ENCODE measurements at places on chromosomes 2 and 18.

GRCh38 chr2:102736410-102737409 is 25.1 kb upstream of the TMEM182 start:
- DNase-seq, result peak; percentile 81

GRCh38 chr2:203626952-203627681 is 79.3 kb upstream of the CD28 start:
- no peak for DNase-seq

- no peak for DNase-seq
Measured at GRCh38 chr2:240353086-240353798, 82.2 kb upstream of the GPC1 start.

DNA sequence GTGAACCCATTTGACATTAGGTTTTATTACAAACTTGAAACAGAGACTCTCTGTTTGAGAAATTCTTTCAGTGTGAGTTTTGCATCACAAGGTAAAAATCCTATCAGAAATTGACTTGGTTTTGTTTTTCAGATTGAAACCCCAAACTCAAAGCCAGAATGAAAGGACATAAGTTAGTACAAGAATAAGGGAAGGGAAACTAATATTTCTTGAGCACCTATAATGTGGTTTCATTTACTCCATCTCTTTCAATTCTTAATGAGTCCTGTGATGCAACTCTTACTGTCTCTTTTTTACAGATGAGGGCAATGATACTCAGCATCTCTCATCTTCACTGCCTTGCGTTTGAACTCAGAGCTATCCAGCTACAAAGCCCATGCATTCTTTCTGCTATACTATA is 210.0 kb upstream of the SIX3 start:
- DNase-seq, result no peak

GRCh38 chr2:98773907-98774306 is 43.0 kb upstream of the MGAT4A start:
- DNase-seq, result no peak

DNA sequence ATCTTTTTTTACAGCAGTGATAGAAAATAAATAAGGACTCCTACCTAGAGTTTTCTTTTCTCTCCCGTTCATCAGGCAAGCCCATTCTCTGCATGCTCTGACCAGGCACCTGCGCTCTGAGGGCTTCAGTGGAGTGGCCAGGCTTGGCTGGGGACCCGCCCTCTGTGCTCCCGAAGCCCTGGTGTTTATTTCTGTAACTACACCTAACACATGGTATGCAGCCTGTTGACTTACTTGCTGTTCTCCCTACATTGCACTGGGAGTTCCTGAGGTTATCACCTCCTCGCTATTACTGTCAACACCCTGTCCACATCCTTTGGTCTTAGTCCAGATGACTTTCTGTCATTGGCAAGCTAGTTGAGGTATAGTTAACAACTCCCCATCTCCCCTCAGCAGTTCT is 317.7 kb downstream of the LPIN1 start:
- DNase-seq, result peak; percentile 7

DNA sequence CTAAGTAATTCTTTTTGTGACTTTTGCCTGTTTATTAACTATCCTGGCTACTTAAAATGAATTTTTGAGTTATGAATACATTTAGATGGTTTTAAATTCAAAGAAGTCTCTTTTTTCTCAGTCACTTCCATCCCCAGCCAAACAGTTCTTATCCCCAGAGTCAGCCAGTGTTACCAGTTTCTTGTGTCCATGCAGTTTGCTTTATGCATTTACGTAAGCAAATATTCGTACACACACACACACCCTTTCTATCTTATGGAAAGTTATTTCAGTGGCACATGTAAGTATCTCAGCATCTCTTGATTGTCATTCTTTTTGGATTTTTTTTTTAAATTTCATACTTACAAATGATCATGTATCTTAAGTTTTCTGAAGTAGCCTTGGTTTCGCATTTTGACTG is 113.2 kb downstream of the NEDD4L start:
- no peak for DNase-seq

GRCh38 chr2:200077210-200077650 is 121.8 kb downstream of the MAIP1 start:
- DNase-seq, result no peak

DNA sequence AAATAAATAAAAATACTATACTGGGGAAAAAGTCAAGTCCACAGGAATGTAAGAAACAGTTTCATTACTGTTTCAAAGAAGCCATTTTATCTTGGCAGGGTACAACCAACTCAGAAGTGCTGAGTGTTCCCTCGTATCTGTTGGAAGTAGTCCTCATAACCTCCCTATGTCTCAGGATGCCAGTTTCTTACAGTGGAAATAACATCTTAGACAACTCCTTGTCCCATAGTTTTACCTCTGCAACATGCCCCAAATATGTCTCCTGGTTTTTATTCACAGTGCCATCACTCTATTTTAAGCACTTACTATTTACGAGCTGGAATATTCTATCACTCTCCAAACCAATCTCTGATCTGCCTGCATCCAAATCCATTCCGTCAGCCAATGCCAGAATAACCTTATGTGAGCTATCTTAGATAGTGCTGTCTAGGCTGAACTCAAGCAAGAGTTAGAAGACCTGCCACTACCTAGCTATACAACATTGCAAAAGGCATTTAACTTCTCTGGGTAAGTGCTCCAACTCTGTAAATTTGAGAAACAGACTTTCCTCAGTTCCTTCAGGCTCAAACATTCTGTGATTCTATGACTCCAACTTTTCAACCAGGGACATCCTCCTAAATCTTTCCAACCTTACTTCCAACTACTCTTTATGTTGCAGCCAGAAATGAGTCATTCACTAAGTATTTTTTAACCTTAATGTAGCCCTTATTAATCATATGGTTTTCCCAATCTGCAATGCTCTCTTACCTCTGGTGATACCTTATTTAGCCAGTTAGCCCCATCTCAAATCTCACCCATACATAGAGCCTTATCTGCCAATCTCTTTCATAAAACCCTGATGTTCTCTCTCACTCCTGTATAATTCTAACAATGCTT is 66.7 kb downstream of the RTN4 start:
- no peak for DNase-seq

- DNase-seq, result no peak
Measured at GRCh38 chr2:86477349-86477748, 36.2 kb downstream of the KDM3A start.

- no peak for DNase-seq
Measured at GRCh38 chr2:1603521-1603920, 140.8 kb downstream of the PXDN start.

DNA sequence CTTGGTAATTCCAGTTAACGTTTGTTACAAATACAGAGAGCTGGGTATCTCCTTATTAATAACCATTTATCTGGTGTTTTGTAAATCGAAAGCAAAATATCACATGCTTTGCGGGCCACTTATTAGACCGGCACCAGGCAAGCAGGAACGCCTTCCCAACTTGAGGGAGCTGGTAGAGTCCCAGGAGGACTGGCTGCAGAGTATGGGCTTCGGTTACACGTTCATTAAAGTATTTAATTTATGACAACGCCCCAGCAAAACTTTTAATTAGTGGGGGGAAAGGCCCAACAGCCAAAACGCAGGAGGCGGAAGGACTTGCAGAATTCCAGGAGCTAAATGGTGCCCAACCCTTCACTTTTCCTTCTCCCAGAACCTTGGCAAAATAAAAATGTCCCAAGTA is 3.7 kb downstream of the SMAD7 start:
- DNase-seq, result no peak

GRCh38 chr2:42792087-42792582 is 248 bp downstream of the HAAO start:
- no peak for DNase-seq

DNA sequence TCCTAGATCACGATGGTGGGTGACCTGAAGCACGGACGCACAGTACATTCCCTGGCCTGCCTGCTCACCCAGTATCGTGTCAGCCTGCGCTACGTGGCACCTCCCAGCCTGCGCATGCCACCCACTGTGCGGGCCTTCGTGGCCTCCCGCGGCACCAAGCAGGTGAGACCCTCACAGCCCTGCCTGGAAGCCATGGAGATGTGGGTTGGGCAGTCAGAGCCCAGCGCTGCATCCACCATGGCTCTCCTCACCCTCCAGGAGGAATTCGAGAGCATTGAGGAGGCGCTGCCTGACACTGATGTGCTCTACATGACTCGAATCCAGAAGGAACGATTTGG is 20.3 kb downstream of the SLC30A3 start:
- DNase-seq, result no peak

DNA sequence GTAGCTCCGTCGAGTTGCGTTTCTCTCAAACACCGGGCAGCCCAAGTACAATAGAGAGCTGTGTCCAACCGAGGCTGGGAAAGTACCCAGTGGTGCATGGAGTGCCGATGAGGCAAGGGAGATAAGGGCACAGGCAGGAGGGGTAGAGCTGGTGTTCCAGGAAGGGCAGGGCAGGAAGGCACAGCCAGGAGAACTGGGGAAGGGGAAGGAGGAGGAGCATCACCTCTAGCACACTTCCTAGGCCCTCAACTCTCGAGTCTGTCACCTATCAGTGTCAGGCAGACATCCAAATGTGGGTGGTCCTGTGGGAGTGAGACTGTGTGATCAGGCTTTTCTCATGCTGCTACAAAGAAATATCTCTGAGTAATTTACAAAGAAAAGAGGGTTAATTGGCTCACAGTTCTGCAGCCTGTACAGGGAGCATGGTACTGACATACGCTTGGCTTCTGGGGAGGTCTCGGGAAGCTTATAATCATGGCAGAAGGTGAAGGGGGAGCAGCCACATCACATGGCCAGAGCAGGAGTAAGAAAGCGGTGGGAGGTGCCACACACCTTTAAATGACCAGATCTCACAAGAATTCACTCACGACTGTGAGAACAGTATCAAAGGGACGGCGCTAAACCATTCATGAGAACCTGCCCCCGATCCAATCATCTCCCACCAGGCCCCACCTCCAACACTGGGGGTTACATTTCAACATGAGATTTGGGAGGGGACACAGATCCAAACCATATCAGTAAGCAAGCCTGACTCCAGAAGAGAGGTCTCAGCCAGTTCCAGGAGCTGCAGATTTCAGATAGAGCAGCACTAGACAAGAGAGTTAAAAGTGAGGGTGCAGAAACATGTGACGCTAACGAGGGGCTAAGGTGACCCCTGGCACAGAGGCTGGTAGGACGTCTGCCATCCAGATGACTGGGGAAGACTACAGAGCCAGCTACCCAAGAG is 75.7 kb downstream of the MBOAT2 start:
- no peak for DNase-seq

- DNase-seq, result no peak
Measured at GRCh38 chr2:106708209-106708608, 177.8 kb downstream of the ST6GAL2 start.

- DNase-seq, result no peak
Measured at GRCh38 chr2:57343391-57344006, 703.1 kb upstream of the VRK2 start.

DNA sequence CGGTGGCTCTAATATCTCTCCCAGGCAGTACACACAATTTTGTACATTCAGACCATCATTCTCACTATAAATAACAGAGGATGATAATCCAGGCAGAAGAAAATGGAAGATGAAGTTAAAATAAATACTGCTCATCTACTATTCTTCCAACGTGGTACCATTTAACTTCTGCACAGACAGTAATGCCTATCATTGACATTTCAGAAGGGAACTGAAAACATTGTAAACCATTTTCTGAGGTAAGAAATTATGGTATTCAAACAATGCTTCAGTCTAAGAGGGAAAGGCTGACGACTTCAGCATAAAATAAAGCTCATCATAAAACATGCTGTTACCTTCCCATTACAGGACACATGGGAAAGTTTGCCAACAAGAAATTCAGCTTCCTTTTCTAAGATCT is 814.4 kb downstream of the NR4A2 start:
- DNase-seq, result no peak

DNA sequence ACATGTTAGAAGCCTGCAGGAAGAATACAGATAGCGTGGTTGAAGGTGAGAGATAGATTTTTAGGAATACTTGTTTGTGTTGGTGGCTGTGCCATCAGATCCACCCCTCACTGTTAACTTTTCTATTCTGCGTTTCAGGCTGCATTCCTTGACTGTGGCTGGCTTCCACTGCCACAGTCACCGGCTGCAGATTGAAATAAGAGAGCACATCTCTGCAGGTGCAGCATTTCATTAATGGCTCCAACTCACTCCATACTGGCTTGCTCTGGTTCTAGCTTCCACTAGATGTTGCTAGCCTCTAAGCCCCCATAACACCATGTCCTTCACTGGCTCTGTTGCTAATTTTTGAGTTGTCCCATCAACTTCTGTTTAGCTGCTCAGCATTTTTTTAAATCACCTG is 286.5 kb downstream of the CPS1 start:
- no peak for DNase-seq

DNA sequence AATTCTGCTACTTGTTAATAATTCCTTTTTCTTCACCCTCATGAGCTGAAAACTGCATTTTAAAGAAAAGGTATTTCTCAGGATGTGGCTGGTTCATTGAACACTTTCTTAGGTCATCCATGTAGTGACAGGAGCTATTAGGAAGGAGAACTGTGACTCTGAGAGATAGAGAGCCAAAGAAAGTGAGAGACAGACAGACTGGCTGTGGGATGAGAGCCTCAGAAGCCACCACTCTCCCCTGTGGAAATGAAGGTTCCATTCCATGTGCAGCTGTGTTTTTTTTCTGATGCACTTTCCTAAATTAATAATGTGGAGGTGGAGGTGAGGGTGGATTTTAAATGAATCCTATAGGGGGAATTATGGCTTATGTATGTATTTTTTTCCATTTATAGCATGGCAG is 113.3 kb downstream of the FAM210A start:
- DNase-seq, result no peak

GRCh38 chr18:69097349-69097748 is 299.5 kb downstream of the CCDC102B start:
- DNase-seq, result no peak
